ENCODE measurements at places on chromosomes 2 and 18.

DNA sequence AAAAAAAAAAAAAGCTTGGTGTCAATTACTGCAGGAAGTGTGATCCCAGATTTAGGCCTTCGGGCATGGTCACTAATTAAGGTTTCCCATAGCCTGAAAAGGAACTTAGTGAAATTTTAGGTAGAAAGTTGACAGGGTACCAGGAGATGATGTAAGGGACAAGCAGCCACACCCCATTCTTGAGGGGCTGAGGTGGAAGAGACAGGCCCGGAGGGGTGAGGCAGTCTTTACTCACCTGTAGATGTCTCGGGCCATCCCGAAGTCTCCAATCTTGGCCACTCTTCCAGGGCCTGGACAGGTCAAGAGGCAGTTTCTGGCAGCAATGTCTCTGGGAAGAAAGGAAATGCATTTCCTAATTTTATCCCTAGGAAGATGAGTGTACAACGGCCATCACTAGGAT lies 94.3 kb downstream of the CLIP4 start:
- no peak for DNase-seq

DNA sequence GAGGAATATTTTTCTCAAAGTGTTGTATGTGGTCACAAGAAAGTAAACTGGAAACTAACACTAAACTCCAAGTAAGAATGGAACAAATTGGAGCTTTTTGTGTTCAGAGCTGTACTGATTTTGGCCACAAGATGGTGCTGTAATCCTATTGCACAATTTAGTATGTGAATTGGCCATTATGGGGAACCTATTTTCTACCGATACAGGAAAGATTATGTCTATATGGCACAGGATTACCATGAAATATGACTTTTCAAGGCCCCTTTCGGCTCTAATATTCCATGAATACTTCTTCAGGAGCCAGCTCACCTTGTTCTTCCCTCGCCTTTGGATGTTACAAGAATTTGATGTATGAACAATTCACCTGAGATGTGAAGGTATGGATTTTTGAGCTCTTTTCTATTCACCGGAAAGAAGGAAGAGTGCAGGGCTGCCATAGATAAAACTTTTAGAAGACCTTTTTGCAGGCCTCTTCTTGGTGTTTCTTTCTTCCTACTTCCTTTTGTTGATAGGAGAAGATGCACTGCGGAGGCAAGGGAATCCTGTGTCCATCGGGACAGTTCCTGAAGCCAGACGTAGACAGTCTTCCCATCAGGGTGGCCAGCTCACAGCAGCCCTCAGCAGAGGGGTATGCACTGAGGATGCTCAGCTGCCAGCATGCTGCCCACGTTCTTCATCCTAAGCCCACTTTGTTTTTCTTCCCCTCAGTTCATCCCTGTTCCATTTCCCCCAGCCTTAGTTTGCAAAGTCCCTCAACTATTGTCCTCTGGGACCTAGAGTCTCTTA lies 13.3 kb downstream of the MRPL44 start:
- DNase-seq: peak; percentile 62

DNA sequence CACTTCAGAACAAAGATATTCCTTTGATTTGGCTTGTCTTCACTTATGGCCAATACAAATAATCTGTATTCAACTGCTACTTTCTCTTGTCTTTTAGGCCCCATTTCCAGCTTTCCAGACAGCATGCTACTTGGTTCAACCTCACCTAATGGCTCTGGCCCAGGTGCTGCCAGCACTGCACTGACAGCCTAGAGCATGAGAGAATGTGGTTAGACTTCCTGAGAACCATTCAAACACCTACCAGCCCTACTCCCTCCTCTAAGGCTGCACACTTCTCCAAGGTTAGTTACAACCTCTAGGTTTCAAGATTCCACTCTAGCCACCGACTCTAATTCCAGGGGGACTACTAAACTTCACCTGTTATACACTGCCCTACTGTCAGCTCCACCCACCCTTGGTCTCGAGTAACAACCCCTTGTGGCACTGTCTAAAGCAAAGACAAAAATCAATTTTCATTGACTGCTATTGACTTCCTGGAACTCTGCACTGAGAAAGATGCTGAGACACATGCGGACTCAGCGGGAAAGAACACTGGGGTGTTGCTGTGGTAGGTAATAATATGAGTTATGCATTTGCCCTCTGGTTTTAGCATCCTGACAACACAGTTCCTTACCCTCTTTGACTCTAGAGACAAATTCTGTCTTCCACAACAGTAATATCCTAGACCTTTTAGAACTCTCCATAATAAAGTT lies 38.2 kb downstream of the PLEKHM3 start:
- no peak for DNase-seq

GRCh38 chr2:149586898-149587219 lies 716 bp downstream of the MMADHC start:
- DNase-seq: no peak

DNA sequence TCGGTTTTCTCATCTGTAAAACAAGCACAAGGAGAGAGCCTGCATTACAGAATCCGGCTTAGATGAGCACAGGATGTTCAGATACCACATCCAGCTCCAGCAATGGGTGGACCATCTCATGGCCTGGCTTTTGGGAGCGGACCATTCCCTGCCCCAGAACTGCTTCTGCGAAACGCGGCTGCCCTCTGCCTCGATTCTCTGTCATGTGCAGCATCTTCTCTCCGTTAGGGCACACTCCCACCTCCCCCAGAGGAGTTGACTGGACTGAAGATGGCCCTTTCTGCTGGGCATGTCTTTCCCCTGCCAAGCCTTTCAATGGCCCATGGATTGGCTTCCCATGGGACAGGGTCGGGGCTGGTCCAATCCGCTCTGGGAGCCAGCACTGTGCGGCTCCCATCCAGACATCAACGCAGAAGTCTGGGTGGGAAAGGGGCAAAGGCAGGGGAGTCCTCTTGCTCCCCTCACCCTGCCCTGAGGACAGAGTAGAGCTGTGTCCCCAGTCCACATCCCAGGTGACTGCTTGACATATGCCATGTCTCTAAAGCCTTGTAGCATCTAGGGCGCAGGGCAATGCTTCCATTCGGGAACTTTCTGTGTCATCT lies 14.3 kb upstream of the FAHD2A start:
- no peak for DNase-seq

DNA sequence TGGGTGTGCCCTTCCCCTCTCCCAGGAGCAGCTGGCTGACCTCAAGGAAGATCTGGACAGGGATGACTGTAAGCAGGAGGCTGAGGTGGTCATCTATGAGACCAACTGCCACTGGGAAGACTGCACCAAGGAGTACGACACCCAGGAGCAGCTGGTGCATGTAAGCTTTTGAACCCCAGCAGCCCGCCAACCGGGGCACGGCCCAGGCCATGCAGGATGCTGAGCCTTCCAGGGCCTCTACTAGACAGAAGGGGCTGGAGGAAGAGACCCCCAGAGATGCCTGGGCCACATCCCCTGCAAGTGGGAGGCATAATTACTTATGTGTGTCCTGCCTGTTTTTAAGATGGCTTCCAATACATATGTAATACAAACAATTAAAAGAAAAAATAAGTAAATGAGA lies 239.3 kb downstream of the GLI2 start:
- DNase-seq: no peak

GRCh38 chr2:85066874-85067351 lies 66.3 kb upstream of the TCF7L1 start:
- DNase-seq: peak; percentile 30

GRCh38 chr2:147844697-147845410 lies at the start of gene ACVR2A:
ACVR2A (plus strand) TSS chr2:147845029; CDS start chr2:147845153, 124 bp downstream.
- peak; percentile 43 for DNase-seq

DNA sequence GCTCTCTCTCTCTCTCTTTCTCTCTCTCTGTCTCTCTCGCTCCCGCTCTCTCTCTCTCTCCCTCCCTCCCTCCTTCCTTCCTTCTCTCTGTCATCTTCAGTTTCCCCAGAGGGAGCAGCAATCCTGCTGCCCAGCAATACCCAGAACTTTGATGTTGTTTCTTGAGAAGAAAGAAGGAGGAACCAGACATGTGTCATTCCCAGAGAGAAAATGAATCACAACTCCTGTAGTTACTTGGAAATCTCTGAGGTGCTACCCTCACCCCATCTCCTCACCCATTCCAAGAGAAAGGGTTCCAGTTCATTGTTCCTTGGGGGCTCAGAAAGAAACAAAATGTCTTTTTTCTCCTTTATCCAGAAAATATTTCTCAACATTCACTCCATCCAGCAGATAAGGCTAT lies 449.1 kb downstream of the TNS1 start:
- DNase-seq: no peak

- DNase-seq: no peak
Observed at GRCh38 chr2:122831649-122832048, 1076.2 kb downstream of the TSN start.

GRCh38 chr2:198283146-198283545 lies 478.8 kb downstream of the PLCL1 start:
- DNase-seq: no peak

DNA sequence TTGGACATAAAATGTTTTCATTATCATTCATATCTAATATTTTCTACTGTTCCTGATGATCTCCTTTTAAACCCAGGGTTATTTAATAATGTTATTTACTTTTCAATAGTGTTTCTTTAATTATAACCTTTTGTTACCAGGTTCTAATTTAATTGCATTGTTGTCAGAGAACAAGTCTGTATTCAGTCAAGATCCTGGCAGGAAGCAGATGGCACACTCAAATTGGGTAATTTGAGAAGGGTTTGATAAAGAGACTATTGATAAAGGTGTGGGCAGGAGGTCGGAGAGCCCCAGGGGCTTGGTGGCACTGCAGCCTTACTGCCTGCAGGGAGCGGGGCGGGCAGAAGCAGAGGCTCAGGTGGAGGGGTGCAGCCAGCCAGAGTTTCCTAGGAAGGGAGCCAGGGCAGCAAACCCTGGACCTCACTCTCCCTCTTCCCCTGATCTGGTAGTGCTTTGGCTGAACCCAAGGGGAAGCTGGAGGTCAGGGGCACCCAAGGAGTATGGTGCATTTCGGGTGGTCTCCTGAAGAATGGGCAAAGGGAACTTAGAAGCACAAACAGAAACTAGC lies 2.3 kb upstream of the KIF1A start:
- no peak for DNase-seq

GRCh38 chr2:226892729-226893128 lies 56.9 kb downstream of the RHBDD1 start:
- no peak for DNase-seq

- DNase-seq: no peak
Observed at GRCh38 chr2:111671426-111672150, 212.4 kb downstream of the ANAPC1 start.

Data from CD4-positive, alpha-beta T cell treated with Interleukin-6 for 4 hours (primary cell).